ENCODE measurements at places on chromosomes 3 and 15. TPM values are rescaled to one million over a fixed set of nuclear protein-coding genes. Genes with fewer than 3 reads are reported as not detected.

- peaks cover 35% of the 10 kb centered on the region for H3K4me1 ChIP-seq
- H3K4me3 ChIP-seq: no peak overlapping the region
- H3K36me3 ChIP-seq: no peaks in the 10 kb centered on the region
Observed at GRCh38 chr15:32671339-32672325, 30.1 kb downstream of the SCG5 start.

DNA sequence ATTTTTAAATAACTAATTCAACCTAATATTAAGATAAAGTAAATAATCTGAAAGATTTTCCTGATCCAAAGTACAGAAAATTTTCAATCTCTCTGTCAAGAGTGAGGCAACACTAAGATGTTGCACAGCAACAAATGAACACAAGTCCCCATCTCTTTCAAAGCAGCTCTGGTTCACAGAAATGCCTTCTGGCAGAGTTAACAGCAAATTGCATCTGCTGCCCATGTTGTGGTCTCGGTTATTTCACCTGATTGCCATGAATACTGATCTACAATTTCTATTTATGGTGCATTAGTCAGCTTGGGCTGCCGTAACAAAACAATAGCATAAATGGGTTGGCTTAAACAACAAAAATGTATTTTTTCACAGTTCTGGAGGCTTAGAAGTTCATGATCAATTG lies 167.3 kb downstream of the BCHE start:
- H3K4me3 ChIP-seq: no peak overlapping the region
- no peaks in the 10 kb centered on the region for H3K36me3 ChIP-seq
- no peak for DNase-seq

DNA sequence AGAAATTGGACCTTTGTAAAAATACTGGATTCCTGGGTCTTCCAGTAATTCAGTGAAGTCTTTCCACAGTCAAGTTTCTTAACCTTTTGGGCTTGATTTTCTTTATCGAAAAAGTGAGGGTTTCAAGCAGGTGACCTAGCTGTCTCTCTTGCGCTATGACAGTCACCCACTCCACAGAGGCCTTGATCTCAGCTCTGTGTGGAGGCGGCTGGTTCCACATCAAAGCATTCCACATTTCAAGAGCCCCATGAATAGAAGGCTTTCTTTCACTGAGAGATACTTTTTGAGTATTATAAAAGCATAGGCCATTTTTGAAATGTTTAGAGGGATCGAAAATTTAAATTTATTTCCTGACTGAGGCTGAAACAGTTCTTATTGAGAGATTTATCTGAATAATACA lies 43.9 kb downstream of the GABRA5 start:
- no peaks in the 10 kb centered on the region for H3K27me3 ChIP-seq
- no peak for DNase-seq
- no peak overlapping the region for H3K27ac ChIP-seq
- no peak overlapping the region for H3K4me3 ChIP-seq

GRCh38 chr3:8182904-8183303 lies 318.7 kb upstream of the LMCD1 start:
- no peaks in the 10 kb centered on the region for H3K27me3 ChIP-seq
- no peak for DNase-seq
- no peaks in the 10 kb centered on the region for H3K4me1 ChIP-seq
- no peak overlapping the region for H3K4me3 ChIP-seq

GRCh38 chr3:184795522-184796190 lies 16.3 kb upstream of the VPS8 start:
- no peaks in the 10 kb centered on the region for H3K27me3 ChIP-seq
- no peak overlapping the region for H3K4me3 ChIP-seq
- peaks cover 6% of the 10 kb centered on the region for H3K4me1 ChIP-seq

- DNase-seq: no peak
- H3K4me1 ChIP-seq: peaks cover 6% of the 10 kb centered on the region
- no peaks in the 10 kb centered on the region for H3K27me3 ChIP-seq
- H3K4me3 ChIP-seq: no peak overlapping the region
Observed at GRCh38 chr3:106962993-106963392, 414.2 kb upstream of the CCDC54 start.

The CHDH gene
- total RNA-seq: 0.47 TPM

DNA sequence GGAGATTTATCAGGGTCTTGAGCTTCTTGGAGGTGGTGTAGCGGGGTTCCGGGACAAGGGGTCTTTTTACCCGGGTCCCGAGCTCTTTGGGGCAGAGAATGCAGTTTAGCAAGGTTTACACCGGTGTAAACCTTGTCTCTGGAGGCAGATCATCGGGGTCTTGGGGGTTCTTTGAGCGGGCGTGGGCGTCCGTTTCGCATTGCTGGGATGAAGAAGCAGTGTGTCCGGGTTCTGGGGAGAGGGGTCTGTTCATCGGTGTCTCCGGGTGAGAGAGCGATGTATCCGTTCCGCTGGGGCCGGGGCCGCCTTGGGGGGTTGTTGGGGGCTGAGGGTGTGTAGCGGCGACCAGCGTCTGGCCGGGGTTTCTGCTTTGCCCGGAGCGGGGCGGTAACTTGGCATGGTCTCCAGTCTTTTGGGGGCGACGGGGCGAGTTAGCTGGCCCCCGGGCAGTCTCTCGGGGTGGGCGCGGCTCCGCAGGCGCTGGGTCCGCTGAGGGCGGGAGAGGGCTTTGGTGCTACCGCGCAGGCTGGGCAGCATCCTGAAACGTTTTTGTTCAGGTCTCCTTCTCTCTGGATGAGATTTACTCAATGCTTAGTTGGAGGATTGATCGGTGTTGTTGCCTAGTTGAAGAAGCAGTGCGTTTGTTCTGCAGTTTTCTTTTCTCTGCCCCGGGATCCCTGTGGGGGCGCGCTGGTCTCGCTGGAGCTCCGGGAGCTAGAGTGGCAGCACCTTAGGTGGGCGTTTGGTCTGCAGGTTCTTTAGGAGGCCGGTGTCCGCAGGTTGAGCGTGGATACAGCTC lies 843 bp downstream of the GLCE start:
- peak; percentile 45 for DNase-seq
- H3K27me3 ChIP-seq: no peaks in the 10 kb centered on the region
- H3K4me3 ChIP-seq: peak overlapping the region; percentile 80
- peaks cover 12% of the 10 kb centered on the region for H3K4me1 ChIP-seq

- no peak overlapping the region for H3K4me3 ChIP-seq
- DNase-seq: no peak
- no peak overlapping the region for H3K27ac ChIP-seq
- H3K36me3 ChIP-seq: no peaks in the 10 kb centered on the region
Observed at GRCh38 chr15:97645758-97646157, 314.7 kb upstream of the ARRDC4 start.

DNA sequence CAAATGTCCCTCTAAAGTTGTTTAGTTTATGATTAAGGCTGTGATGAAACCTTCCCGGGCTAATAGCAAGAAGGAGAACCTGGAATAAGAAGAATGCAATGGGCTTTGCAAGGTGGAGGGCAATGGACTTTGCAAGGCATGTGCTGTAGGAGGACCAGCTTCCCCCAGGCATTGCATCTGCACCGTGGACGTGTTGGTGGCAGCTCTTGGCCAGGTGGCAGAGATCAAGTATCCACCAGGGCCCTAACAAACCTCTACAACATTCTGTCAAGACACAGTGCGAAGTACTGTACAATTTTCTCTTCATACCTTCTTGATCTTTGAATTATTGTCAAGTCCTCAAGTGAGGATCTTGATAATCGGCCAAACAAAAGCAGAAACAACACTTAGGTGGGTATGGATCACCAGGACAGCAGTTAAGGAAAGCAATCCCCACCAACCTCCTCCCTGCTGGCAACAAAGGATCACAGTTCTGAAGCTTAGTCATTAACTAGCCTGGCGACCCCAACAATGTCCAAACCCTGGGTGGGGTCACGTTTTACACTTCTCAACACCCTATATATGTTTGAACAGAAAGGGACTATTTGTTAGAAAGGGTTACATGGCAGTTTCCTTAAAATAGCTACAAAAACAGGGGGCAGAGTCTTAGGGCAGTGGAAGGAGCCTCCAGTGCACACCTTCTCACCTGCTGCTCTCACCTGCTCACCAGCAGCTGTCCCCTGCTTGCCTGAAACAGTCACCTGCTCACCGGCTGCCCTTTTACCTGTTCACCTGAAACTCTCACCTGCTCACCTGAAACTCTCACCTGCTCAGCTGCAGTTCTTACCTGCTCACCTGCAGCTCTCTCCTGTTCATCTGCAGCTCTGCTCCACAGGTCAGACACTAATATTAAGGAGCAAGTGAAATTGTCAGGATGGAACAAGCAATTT lies 137.9 kb upstream of the LIPC start:
- H3K36me3 ChIP-seq: no peaks in the 10 kb centered on the region
- H3K4me1 ChIP-seq: no peaks in the 10 kb centered on the region
- H3K4me3 ChIP-seq: no peak overlapping the region
- no peak overlapping the region for H3K27ac ChIP-seq
- no peaks in the 10 kb centered on the region for H3K27me3 ChIP-seq
- DNase-seq: no peak

GRCh38 chr3:182121401-182121800 lies 409.7 kb downstream of the SOX2 start:
- no peak for DNase-seq
- H3K4me1 ChIP-seq: peaks cover 20% of the 10 kb centered on the region
- H3K27ac ChIP-seq: no peak overlapping the region
- H3K36me3 ChIP-seq: no peaks in the 10 kb centered on the region
- H3K27me3 ChIP-seq: no peaks in the 10 kb centered on the region
- no peak overlapping the region for H3K4me3 ChIP-seq

DNA sequence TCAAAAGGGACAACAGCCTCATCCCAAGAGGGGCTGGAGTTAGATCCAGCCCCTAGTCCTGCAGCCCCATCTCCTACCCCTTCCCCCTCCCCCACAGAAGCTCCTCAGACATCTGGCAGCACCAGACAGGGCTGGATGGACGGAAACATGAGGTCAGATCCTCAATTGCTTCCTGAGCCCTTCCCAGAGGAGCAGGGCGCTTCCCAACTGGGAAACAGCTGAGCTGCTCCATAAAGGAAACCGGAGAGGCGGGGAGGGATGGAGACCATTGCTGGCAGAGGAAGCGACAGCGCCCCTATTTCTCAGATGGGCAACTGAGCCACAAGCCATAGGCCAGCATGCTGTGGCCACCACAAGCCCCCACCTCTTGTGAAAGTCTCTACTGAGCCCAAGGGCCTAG lies 18.3 kb upstream of the CYP11A1 start:
- H3K36me3 ChIP-seq: no peaks in the 10 kb centered on the region
- H3K4me1 ChIP-seq: peaks cover 20% of the 10 kb centered on the region
- H3K27ac ChIP-seq: no peak overlapping the region
- no peak overlapping the region for H3K4me3 ChIP-seq
- no peaks in the 10 kb centered on the region for H3K27me3 ChIP-seq

GRCh38 chr3:12615266-12615665 lies 48.7 kb downstream of the RAF1 start:
- H3K27ac ChIP-seq: no peak overlapping the region
- H3K36me3 ChIP-seq: peaks cover 64% of the 10 kb centered on the region
- no peak for DNase-seq
- no peak overlapping the region for H3K4me3 ChIP-seq
- no peaks in the 10 kb centered on the region for H3K27me3 ChIP-seq
- no peaks in the 10 kb centered on the region for H3K4me1 ChIP-seq

DNA sequence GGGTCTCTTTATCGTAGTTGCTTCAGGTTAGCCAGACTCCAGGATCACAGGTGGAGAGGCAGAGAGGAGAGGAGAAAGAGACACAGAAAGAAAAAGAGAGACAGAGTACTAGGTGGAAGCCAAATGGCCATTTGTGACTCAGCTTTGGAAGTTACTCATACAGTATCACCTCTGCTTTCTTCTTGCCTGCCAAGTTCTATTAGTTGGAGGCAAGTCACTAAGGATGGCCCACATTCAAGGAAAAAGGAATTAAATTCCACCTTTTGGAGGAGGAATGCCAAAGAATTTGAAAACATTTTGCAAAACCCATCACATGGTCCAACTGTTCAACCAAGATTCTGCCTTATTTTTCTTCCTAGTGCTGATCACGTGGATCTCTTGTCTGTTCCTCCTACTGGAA lies 291.1 kb downstream of the CHL1 start:
- no peak overlapping the region for H3K27ac ChIP-seq
- H3K4me3 ChIP-seq: no peak overlapping the region
- H3K27me3 ChIP-seq: no peaks in the 10 kb centered on the region
- no peaks in the 10 kb centered on the region for H3K4me1 ChIP-seq
- no peak for DNase-seq

The GOLGA8T gene
- not detected for total RNA-seq

- no peaks in the 10 kb centered on the region for H3K36me3 ChIP-seq
- no peaks in the 10 kb centered on the region for H3K4me1 ChIP-seq
- no peak overlapping the region for H3K27ac ChIP-seq
Observed at GRCh38 chr3:19931180-19931692, 2.8 kb downstream of the EFHB start.

The ACP3 gene
- total RNA-seq: not detected

The ISLR2 gene
- total RNA-seq: not detected

DNA sequence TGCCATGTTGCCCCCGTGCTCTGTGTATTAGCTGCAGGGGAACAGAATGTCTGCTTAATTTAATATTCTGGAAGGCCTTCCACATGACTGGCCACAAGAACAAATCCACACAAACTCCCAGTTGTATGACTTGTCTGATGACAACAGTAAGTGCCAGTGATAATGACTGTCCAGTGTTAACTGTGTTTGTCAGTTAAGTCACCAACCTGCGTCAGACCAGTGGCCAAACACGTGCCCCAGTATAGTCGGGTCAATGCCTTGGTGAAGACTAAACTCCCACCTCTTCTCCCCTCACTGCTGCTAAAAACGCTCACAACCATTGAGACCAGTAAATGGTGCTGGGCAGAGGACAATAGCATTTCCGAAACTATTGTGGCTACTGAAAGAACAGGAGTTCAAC lies 9.8 kb upstream of the ATP13A5 start:
- H3K4me1 ChIP-seq: peaks cover 8% of the 10 kb centered on the region
- no peak overlapping the region for H3K27ac ChIP-seq
- no peak for DNase-seq
- no peaks in the 10 kb centered on the region for H3K27me3 ChIP-seq
- no peak overlapping the region for H3K4me3 ChIP-seq

DNA sequence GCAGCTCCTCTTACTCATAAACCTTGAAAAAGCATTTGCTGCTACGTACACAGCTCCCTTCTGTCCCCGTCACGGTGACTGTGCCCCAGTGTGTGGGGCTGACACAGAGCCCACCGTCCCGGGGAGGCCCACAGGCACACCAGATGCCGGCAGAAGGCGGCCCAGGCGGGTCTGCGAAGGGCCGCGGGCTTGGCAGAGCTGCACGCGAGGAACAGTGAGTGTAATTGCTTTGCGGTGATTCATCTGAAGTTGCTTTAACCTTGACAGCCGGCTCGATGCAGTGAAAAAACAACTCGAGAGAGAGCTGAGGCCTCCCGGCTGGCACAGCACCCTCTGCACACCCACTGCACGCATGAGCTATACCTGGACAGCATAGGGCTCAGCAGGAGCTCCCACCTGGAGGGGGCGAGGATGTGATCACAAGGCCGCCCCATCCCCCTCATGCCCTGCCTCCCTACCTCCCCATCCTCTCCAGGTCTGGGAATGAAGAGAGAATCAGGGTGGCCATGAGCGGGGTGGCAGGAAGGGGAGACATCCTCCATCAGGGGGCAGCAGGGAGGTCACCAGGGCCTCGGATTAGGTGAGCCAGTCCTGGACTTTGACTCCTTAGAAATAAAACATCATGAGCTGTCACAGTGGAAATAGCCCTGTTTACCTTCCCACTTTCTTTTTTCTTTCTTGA lies 172.7 kb downstream of the MEGF11 start:
- peak; percentile 10 for DNase-seq
- H3K4me3 ChIP-seq: no peak overlapping the region
- 0 out of 2 replicates have a peak, but pooled peaks cover 18% of the 10 kb centered on the region for H3K27me3 ChIP-seq
- no peaks in the 10 kb centered on the region for H3K36me3 ChIP-seq
- peaks cover 3% of the 10 kb centered on the region for H3K4me1 ChIP-seq

The CPA3 gene
- total RNA-seq: 0.08 TPM

All from SJSA1 (cell line).